ENCODE measurements at places on chromosomes 12 and 14.

DNA sequence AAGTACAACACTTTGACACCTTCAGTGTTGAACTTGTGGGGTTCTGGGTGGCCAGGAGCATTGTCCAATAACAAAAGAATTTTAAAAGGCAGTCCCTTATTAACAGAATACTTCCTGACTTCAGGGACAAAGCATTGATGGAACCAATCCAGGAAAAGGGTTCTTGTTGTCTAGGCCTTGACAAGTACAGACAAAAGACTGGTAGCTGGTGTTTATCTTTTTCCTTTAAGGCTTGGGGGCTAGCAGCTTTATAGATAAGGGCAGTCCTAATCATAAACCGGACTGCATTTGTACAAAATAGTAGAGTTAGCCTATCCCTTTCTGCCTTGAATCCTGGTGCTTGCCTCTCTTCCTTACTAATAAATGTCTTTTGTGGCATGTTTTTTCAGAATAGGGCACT is 27.4 kb downstream of the FAM177A1 start:
- DNase-seq = no peak

DNA sequence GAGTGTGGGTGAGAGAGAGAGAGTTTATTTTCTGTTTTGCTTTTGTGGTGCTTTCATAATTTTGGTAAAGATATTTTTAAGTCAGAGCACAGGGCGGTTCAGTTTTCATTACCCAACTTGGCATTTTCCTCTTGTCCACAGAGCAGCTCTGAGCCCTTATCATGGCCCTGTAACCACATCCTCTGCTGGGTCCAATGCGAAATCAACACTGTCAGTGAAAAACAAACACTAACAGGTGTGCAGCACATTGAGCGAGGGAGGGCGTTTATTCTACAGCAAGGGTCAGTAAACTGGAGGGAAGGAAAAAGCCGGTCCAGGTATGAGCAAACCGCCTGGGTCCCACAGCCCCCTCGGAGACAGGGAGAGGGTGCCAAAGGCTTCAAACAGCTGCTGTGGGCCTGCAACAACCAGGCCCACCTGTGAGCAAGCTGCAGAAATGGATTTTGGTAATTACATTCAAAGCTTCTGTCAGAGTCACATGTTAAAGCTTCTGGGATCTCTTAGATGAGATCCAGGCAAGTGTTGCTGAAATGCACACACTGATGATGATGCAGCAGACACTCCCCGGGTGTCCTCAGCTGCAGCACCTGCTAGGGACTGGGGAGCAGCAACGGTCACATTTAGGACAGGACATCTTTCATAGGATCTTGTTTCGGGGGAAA is 132.7 kb upstream of the DYRK2 start:
- no peak for DNase-seq

DNA sequence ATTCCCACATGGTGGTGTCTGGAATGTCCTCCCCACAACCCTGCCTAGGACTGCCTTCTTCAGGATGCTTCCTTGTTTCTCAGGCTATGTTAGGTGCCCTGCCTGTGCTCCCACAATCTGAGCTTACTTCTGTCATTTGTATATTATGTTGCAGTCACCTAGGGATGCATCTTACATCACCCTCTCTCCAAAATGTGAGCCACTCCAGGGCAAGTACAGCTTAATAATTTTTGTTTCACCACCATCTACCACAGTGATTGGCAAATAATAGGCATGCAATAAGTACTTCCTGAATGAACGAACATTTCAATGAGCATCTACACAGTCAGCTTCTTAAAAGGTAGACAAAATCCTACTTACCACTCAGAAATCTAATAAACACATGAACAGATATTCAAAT is 37.6 kb downstream of the ZFYVE26 start:
- DNase-seq = no peak

DNA sequence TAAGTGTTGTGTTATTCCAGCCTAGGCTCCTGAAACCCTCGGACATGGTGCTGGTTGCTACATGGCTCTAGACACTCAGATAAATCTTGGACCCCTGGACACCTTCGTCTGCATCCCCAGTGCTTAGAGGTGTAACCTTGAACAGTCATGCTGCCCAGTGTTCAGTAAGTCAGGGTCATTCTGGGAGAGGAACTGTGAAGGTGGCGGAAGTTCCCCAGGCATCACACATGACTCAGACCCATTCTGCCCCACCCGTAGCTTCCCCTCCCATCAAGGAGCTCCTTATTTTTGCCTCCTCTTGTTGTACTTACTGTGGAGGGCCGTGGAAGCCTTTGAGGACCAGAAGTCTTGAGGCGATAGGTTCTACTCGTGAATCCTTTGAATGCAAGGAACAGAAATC is 18.1 kb upstream of the SSPN start:
- DNase-seq = no peak

DNA sequence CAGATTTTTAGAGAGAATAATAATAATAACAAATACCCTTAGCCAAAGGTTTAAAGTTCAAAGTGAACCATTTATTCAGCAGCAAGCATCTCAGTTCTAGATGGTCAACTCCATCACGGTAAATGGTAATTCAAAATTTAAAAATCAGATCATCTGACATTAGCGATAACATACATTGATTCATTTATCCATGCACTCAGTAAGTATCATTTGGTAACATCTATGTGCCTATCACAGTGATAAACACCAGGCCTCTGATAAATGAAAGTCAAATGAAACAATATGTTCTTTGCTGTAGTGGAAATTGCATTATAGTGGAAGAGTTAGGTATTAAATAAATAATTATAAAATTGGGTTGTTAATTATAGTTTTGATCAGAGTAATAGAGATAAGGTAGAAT is 108.8 kb downstream of the CNTN1 start:
- no peak for DNase-seq

DNA sequence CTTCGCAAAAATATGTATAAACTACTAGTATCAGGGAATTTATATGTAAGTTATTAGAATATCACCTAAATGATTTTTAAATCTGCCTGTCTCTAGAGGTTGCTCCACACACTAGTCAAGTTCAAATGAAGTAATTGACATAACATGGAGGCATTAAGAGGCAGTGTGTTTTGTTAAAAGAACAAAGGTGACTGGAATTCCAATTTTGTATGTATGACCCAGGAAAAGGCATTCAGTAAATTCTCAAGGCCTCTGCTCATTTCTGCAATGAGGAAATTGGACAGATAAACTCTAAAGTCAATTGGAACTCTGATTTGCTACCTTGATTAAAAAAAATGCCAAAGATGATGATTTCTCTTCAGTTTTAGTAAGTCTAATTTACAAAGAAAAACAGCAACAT is 117.1 kb downstream of the NAV3 start:
- no peak for DNase-seq

DNA sequence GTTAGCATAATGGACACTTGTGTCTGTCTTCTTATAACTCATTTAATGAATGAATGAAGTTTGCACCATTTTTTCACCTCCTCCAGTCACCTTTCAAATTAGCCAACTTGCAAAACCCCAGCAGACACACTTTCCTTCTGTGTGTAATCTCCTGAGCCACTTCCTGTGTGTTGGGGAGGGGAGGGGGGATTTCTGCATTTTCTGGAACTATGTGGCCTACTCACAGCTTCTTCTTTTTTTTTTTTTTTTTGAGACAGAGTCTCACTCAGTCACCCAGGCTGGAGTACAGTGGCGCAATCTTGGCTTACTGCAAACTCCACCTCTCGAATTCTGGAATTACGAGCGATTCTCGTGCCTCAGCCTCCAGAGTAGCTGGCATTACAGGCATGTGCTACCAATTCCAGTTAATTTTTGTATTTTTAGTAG is 4.1 kb upstream of the SERPINA1 start:
- peak; percentile 73 for DNase-seq

DNA sequence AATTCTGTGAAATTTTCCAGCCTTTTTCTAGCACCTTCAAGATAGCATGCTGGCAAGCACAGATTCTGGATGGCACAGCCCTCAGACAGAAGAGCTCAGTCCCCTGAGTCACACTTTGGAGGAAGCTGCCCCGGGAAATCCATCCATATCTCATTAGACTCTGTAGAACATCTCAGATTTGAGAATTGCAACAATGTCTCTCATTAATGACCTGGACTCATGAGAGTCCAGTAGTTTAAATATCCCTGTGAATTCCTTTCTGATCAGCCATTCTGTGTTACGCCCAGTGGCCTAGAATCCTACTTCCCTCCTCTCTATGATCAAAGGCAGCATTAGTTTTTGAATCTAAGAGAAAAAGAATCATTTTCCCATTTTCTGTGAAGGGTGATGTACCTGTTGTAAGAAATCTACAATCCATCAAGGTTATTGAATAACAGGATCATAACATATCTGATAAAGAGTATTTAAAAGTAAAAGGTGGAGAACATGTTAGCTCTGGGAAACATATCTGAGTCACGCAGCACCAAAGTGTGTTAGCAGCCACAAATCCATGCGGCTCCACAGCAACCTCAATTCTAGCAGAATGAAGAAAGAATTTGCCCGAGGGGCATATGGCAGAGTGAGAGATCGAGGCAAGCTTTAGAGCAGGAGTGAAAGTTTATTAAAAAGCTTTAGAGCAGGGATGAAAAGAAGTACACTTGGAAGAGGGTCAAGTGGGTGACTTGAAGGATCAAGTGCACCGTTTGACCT is 855.6 kb upstream of the TMEM132C start:
- no peak for DNase-seq

- no peak for DNase-seq
These were observed 14.4 kb downstream of the G2E3 start for GRCh38 chr14:30573226-30573814.

DNA sequence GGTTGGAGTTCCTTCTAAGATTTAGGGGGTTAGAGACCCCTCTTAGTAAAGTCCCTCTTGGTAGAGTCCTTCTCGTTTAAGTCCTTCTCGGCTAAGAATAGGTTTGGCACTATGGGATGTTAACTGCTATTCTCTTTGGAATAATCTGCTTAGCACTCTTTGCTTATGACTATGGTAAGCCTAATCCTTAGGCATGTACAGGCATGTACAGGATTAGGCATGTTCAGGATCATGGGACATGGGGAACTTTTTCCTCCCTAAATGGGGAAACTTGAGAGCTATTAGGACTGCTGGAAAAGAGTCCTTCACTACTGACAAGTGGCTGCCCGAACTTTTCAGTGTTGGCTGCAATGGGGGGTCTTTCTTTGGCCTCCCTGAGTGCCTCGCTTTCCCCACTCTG is 193.3 kb downstream of the TMEM117 start:
- no peak for DNase-seq

DNA sequence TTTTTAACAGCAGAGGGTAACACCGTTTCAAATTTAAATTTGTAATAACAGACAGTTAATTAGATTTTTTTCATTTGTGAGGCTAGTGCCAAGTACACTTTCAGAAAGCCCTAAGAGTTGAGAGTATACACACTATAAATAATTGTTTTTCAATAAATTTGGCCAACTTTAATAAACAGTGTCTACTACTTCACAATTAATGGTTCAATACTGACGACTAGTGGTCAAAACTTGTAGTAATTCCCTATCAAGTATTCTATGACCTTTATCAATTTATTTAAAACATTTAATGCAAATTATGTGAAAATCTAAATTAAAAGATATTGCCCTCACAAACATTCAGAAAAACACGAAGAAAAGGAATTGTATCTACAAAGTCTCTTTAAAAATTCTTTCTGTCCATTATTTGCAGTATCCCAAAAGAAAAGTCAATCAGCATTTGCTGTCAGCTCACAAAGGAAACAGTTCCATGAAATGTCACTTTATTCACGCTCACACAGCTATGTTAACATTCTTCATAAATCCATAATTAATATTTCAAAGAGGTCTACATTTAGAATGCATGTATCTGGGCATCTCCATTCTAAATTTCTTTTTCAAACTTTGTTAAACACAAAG is 91.2 kb downstream of the CEP128 start:
- peak; percentile 7 for DNase-seq

DNA sequence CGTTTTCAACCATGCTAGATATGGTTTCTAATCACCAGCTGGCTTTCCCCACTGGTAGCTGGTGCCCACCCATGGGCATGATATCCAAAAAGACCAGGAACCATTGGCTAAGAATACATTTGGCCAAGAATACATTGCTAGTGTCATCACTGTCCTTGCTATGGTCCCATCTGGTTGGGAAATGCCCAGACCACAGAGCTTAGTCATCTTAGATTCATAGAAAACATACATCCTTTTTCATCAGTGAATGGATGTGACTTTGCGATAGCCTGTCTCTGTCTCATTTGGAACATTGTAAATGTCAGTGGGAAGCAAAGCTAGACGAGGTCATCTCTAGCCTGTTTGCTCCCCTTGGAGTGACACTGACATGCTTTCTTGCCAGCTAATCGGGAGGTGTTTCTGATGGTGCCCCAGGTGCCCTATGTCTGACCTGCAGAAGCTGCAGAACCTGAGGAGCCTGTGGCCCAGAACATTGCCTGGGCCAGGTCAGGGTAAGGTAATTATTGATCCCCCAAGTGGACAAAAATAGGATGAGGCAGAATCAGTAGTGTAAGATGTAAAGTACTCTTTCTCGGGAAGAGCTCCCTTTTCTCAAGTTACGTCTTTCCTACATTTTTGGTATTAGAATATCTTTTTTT is 194.8 kb downstream of the SLC41A2 start:
- DNase-seq = no peak

GRCh38 chr12:11158885-11159444 is 12.0 kb upstream of the SMIM10L1 start:
- DNase-seq = no peak

DNA sequence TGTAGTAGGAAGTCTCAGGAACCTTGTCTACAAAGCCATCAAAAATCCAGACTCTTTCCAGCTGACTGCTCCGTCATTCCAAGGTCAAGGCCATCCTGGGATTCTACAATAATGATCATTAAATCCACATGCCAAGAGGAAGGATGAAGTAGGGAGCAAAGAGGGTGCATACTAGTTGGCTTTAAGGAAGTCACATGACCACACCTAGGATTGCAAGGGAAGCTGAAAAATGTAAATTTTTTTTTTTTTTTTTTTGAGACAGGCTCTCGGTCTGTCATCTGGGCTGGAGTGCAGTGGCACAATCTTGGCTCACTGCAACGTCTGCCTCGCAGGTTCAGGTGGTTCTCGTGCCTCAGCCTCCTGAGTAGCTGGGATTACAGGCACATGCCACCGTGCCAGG is 7.3 kb upstream of the MRPL42 start:
- DNase-seq = no peak

DNA sequence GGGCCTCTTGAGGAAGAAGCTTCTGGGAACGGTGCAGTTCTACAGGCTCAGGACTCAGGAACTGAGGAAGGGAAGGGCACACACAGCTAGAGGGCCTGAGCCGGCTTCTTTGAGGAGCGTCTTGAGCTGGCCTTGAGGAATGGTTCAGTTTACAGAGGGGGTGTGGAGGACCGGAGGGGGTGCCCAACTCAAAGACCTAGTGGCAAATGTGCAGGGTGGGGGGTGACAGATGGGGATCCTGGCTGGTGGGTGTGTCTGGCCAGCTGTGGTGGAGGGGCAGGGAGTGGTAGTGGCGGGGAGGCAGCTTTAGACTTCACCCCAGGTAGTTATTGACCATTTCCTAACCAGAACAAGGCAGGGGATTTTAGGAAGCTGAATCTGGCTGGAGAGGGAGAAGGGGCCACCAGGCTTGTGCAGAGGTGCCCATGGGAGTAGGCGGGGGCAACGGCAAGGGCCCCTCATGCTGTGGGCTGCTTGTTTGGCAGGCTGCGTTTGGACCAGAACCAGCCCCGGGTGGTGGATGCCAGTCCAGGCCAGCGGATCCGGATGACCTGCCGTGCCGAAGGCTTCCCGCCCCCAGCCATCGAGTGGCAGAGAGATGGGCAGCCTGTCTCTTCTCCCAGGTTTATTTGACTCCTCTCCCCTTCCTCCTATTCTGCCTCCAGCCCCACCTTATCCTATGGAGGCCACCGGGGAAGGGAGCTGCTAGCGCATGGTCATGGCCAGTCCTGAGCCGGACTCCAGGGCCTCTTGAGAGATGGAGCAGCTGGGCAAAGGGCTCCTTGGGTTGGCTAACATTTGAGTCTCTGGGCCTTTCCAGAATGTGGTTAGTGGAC is 27.8 kb downstream of the PAPLN start:
- DNase-seq = no peak
